NCI-H446 treated with DMSO at 0.1 percent for 48 hours (cell line): ENCODE measurements at places on chromosomes 2 and 18.

DNA sequence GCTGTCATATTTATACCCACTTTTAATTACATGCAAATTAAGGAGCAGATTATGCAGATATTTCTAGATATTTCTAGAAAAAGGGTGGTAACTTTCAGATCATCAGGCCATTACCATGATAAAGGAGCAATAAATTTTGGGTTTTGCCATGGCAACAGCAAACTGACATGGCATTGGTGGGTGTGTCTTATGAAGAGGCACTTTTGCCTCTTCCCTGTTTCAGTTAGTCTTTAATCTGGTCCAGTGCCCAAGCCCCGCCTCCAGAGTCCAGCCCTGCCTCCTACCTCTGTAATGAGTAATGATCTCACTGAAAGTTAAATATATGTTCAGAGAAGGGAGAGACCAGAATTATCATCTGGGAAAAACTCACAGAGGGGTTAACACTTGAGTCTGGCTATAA lies 124.8 kb downstream of the SCG2 start:
- no peak for DNase-seq

- DNase-seq: no peak
These were observed 18.3 kb upstream of the EPAS1 start for GRCh38 chr2:46278952-46279351.

- DNase-seq: no peak
These were observed 81.5 kb upstream of the YWHAQ start for GRCh38 chr2:9712263-9712662.

GRCh38 chr2:3470166-3470651 lies 49.1 kb downstream of the ADI1 start:
- no peak for DNase-seq

DNA sequence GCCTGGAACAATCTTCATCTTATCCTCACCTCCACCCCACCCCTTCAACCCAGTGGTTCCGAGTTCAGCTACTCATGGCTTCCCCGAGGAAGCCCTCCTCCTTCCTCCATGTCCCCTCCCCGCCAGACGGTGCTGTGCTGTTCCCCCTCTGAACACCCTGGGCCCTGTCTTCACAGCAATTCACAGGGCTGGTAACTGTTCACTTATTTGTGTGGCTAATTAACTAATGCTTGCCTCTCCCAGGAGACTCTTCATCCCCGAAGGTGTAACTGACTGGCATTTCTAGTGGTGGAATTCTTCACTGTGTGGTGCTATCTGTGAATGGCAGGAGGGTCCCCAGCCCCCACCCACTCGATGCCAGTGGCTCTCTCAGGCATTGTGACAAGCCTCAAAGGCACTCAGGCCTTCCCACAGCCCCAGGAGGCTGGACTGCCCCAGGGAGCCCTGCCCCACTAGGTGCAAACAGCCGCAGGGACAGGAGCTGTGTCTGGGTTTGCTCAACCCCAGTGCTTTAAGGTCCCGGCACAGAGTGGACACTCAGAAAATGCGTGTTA lies 133.7 kb upstream of the ID2 start:
- no peak for DNase-seq

DNA sequence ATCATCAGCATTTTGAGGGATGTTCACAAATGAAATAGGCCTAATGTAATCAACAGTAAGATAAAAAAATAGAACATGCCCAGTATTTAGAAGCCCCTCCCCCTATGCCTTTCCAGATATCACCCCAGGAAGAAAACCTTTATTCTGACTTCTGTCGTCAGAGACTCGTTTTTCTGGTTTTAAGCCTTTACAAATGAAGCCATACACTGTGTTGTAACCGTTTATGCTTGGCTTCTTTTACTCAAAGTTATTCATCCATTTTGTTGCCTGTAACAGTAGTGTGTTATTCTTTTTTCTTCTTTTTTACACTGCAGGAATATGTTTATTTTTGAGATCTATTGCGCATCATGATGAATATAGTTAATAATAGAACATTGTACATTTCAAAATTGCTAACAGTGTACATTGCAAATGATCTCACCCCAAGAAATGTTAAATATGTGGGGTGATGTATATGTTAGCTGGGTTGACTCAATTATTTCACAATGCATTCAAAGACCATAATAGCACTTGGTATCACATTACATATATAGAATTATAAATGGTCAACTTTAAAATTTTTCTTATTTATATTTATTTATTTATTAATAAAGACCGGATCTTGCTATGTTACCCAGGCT lies 28.1 kb upstream of the PNPT1 start:
- DNase-seq: no peak

GRCh38 chr2:226758921-226759640 lies 40.5 kb downstream of the IRS1 start:
- peak; percentile 19 for DNase-seq

DNA sequence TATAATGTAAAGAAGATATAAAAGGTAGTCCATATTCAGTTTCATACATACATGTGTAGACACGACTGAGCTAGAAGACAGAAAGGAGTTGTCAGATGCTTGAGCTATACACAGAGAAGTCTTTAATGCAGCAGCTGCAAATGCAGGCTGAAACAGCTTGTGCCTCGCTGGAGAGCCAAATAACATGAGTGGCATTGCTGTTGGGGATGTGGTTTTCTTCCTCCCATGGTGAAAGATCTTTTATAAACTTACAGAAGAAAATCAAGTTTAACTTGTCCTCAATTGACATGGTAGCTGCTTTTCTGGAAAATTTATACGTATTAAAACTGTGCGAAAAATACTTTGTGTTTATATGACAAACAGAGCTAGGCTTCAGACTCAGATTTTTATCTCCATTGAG lies 16.4 kb upstream of the IL1R1 start:
- DNase-seq: no peak

DNA sequence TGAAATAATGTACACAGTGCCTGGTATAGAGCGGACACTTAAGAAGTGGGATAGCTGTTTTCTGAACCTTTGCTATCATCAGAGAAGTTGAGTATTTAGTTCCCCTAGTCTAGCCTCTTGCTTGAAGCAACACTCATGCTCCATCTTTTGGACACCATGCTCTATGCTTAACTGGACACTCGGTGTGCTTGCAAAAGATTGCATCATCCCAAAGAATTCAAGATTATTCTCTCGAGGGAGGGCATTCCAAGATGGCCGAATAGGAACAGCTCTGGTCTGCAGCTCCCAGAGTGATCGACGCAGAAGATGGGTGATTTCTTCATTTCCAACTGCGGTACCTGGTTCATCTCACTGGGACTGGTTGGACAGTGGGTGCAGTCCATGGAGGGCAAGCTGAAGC lies 143.9 kb upstream of the FSHR start:
- DNase-seq: no peak

DNA sequence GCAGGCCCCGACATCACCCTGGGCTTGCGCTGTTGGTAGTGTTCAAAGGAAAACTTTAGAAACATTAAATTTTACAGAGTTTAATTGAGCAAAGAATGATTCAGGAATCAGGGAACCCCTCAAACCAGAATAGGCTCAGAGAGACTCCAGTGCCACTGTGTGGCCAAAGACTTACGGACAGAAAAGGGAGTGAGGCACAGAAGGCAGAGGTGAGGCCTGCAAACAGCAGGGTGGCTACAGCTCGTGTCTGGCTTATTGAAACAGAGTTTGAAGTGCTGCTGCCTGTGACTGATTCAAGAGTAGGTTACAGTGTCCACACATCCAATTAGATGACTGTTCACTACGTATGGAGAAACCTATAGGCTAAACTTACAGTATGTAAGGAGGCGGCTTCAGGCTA lies 2.4 kb upstream of the CTDP1 start:
- no peak for DNase-seq

DNA sequence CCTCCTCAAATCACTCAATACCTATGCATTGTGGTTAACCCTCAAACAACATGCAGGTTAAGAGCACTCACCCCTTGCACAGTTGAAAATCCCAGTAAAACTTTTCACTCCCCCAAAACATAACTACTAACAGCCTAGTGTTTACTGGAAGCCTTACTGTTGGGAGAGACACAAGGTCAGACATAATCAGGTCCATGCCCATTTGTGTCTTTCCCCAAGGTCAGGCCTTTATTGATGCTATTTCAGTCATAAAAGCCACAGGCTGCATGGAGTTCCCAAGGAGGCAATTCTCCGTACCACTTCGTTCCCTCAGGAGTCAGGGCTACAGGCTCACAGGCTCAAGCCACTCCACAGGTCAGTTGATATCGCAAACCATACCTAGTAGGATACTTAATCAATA lies 180.2 kb downstream of the NCK2 start:
- no peak for DNase-seq

DNA sequence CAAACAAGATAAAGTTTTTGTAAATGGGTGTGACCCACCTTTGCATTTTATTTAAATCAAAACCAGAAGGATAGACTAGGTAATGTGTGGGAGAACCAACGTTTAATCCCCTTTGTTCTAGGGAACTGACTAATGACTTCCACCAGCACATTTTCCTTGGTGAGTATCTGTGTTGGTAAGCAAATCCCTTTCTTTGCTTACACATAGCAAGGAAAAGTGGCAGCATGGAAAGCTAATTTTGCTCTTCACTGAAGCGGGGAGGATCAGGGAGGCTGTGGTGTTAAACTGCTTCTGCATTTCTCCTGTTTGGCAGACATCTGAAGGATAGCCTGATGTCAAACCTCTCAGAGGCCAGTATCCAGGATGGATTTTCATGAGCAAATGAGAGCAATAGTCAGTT lies 331.1 kb downstream of the PTPRM start:
- DNase-seq: no peak

- no peak for DNase-seq
These were observed 40.9 kb downstream of the LRATD1 start for GRCh38 chr2:14673351-14673875.

- no peak for DNase-seq
These were observed 24.2 kb downstream of the MYL12B start for GRCh38 chr18:3286159-3286558.

DNA sequence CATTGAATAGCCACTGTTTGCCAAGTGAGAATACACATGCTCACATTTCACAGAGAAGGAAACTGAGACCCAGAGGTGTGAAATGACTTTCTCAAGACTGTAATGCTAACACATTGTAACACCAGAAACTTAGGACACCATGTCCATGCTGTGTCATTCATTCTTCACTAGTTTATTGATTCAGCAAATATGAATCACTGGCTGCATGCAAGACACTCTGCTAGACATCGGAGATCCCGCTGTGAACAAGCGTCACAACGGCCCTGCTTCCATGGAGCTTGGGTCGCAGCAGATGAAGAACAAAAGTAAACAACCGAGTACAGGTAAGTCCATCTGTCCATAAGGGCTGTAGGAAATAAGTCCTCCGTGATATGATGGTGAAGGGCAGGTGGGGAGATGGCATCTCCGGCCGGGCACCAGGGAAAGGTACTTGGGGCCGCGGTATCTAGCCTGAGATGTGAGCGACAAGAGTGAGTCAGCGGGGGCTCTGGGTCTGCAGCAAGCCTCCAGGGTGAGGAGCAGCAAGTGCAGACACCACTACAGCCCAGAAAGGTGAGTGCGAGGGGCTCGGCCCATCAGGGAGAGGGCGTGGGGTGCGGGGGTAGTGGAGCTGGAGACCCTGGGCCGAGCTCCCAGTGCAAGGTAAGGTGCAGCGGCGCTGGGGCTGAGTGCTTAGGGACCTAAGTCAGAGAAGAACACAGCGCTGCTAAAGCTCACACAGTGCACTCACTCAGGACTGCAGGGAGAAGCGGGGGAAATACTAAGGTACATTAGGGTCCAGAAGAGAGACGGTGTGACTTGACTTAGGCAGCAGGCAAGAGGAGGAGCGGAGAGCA lies 391.2 kb downstream of the FBXO15 start:
- no peak for DNase-seq

DNA sequence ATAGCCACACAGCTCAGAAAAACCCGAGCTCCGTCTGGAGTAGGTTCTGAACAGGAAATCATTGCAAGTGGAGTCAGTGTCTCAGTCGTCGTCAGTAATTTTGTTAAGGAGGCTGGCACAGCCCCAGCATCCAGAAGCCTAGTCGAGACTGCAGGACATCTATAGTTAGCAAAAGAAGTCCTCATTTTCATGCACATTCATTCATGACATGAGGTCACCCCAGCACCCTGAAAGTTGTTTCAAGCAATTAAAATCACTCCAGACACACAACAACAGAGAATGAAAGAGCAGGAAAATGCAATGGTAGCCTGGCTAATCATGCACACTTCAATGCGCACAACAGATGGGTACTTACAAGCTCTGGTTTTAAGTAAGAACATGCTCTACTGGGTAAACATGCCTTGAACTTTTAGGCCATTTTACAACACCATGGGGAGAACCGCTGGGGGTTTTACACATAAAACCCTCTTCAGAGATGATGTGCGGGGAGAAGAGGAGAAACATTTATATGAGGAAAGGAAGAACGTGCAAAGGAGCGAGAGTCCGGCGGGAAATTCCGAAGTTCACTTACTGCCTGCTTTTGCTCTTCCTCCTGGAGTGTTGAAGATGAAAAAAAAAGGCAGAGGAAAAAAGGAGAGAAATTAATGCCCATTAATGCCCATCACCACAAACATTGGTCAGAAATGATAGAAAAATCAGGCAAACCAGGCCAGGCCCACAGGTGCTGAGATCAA lies 77.4 kb upstream of the DNMT3A start:
- no peak for DNase-seq

- no peak for DNase-seq
These were observed 18.3 kb upstream of the LAPTM4A start for GRCh38 chr2:20069756-20070155.

GRCh38 chr2:225999692-226000091 lies 600.2 kb downstream of the NYAP2 start:
- no peak for DNase-seq

DNA sequence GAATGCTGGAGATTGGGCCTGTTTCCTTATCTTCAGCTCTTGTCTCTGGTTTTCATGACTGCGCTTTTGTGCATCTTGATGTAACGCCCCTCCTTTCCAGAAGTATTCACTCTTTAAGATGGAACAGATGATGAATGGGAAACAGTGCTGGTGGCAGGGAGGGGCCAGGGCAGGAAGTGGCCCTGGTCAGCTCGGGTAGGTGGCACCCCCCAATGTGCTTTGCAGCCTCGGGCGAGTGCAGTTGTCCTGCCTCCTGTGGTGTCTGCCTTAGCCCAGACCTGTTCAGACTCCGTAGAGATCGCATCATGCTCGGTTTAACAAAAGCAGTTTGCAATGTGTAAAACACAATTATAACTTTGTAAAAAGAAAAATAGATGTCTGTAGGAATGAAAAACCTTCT lies 17.0 kb upstream of the MGAT4A start:
- DNase-seq: no peak
